Activated CD4-positive, alpha-beta T cell treated with anti-CD3 and anti-CD28 coated beads, Interleukin-2, amount 50 U/mL, for 1 hour (primary cell): ENCODE measurements at places on chromosomes 2 and 18.

DNA sequence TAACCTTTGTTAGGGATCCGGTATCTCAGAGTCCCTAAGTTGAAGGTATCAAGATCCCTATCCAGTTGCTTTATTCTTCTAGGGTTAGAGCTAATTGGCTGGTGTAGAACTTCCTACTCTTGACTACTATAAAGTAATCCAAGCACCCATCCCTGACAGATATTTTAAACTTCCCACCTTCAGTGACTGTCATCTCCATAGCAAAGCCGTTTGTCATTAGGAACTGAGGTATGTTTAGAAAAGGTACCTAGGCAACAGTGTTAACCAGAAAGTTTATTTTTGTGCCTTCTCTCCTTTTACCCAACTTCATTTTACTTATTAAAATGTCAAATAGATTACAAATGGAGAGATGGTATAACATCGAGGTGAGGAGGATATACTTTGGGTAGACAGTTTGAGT lies 4.5 kb downstream of the FAM117B start:
- DNase-seq, result no peak

DNA sequence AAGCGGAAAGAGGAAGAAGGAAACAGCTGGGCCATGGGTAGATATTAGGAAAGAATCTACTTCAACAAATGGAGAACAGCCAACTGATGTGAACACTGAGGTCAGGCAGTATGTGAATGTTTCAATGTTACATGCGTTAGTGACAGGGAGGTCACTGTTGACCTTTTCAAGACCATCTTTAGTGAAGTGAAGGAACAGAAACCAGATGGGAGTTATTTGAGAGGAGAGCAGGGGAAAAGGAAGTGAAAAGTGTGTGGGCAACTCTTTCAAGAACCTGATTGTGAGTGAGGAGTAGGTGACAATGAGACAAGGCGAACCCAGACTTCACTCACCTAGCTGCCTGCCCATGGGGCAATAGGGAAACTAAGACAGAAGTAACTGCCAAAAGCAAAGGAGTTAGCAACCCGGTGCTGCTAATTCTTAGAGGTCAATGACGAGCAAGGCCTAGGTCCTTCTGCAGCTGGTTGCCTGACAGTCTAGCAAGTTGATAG lies 67.0 kb downstream of the SP3 start:
- no peak for DNase-seq

DNA sequence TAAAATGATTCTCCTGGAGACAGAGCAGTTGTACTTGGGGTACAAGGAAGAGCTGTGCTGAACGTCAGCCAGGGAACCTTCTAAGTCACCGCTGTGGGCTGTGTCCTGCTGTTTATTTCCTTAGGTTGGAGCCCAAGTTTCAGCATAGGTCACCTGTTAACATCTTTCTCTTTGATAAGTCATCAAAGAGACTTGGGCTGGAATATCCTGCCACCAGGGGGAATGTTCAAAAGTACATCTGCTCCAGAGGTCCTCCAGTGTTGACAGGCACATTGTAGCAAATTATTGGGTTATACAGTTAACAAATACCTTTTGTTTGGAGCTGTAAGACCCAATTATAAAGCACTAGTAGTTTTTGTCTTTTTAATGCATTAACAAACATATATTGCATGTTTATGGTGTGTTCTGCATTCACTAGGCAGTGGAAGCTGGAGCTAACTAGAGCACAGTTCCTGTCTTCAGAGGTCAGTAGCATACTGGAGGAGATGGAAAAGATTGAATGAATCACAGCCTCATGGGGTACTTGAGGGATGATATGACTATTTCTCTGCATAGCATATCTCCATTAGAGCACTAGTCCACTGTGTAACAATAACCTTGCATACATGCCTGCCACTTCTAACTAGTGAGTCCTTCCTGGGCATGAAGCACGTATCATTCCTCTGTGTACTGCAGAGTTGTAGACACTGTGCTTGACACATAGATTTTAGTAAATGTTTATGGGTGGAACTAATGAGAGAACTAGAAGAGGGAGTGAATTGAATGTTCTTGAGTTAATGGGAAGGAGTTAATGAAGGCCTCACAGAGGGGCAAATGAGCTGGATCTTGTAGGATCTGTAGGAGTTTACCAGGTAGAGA lies 182.1 kb downstream of the AGAP1 start:
- no peak for DNase-seq

DNA sequence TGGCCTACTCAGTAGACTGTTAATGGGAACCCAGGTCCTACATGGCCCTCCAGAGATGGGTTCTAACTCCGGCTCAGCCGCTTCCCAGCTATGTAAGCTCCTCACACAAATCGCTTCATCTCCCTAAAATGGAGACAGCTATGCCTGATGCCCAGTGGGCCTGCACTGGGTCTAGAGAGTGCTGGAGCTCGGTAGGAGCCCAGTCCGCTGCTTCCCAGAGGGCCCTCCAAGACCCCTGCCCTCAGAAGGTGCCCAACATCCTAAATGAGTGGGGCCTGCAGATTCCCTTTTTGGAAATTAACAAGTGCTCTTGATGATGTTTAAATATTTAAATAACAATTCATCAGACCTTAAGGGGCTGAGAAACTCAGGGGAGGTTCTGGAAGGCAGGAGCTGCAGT lies 47.1 kb downstream of the HS1BP3 start:
- DNase-seq, result no peak

GRCh38 chr2:56026828-56027227 lies 103.2 kb upstream of the EFEMP1 start:
- no peak for DNase-seq

DNA sequence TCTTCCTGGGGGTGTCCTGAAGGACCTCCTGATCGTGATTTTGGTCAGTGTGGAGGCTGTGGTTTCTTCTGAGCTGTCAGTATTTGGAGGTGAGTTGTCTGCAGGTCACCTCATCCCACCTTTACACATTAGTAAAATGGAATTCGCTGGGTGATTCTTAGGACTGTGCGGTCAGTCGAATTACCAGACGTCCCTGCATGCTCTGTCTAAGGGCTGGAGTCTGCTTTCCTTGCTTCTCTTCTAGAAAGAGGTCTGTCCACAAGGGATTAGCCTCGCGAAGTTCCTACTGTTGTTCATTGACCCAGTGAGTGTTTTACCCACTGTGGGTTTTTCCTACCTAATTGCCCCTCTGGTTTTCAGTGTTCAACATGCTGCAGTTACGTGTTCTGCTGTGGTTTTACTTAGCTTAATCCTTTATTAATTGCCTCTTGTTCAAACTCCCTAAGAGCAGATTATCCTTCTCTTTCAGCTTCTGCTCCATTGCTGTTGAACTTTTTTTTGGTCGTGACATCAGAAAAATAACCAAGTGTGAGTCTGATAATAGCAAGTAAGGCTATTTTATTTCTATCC lies 183.4 kb downstream of the NEDD4L start:
- no peak for DNase-seq

- no peak for DNase-seq
These were observed 46.3 kb downstream of the EN1 start for GRCh38 chr2:118801151-118801550.
